ENCODE measurements at places on chromosomes 16 and 17.

- peak; percentile 76 for DNase-seq
Measured at GRCh38 chr17:82153745-82154375, 55.8 kb upstream of the FASN start.

GRCh38 chr16:85126705-85127378 lies 14.6 kb upstream of the CIBAR2 start:
- DNase-seq = no peak

DNA sequence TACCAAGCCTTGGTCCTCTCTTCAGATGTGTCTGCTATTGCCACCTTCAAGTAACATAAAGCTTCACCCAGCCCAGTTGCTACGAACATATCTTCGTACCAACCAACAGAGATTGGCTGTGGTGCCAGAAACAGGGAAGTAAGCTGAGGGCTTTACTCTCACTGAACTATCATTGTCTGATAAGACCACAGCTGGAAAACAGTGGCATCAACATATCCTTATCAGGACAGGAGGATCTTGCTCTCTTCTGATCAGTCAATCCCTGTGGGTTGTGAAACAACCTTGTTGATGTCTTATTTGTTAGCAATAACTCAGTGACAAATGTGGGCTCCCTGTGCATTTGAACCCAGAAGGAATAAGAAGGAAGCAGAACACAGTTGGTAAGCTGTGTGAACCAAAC lies 446.3 kb upstream of the MAF start:
- no peak for DNase-seq

DNA sequence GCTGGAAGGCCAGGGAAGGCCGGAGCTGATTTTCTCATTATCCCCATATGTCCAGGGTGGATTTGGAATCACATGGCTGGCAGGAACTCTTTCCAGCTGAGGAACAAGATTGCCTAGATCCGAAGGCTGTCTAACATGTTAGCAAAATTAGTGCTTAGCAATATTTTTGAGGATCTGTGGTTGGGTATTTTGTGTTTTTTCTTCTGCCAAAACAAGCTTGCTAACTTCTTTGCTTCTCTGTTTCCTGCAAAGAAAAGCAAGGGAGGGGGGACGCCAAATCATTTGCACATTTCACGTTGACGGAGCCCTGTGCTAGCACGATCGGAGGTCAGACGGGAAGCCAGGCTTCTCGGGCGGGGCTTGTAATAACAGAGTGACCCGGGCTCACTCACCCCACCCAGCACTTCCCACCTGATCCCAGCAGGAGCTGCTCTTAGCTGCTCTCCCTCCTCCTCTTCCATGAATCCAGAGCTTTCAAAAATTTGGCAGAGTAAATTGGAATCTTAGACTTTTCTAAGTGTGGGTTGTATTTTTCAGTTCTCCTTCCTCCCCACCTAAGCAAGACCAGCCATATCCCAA lies 33.3 kb upstream of the FOXF1 start:
- no peak for DNase-seq

GRCh38 chr17:38442548-38442947 lies 14.3 kb downstream of the ARHGAP23 start:
- DNase-seq = no peak

DNA sequence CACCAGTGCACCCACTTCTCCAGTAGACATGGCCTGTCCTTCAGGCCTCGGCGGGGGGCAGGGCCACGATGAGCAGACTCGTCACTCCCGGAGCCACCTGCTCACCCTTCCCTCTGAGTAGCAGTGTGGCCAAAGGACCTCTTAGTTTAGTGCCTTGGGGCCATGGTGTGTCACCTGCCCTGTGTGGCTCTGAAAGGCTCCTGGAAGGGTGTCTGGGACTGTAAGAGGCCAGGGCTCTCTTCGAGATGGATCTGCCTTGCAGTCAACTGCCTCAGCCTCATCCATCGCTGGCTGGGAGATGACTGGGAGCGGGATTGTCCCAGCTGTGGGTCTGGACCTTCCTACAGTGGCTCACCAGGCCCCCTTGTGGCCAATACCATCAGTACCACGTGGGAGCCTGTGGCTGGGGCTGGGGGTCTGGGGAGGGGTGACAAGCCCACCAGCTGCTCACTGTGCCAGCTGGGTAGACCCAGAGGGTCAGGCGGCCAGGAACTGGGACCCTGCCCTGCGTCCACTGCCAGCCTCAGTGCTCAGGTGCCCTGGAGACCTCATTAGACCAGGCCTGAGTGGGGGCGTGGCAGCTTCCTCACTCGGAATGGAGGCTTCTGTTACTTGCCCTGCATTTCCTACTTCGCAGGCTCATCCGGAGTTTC lies 133.4 kb downstream of the OR1D5 start:
- no peak for DNase-seq

GRCh38 chr17:1461198-1461944 lies 5.3 kb upstream of the CRK start:
- no peak for DNase-seq

GRCh38 chr17:81432941-81433340 lies 37.7 kb downstream of the BAHCC1 start:
- DNase-seq = no peak

- DNase-seq = peak; percentile 60
Measured at GRCh38 chr17:68172461-68172954, 75.3 kb upstream of the AMZ2 start.

DNA sequence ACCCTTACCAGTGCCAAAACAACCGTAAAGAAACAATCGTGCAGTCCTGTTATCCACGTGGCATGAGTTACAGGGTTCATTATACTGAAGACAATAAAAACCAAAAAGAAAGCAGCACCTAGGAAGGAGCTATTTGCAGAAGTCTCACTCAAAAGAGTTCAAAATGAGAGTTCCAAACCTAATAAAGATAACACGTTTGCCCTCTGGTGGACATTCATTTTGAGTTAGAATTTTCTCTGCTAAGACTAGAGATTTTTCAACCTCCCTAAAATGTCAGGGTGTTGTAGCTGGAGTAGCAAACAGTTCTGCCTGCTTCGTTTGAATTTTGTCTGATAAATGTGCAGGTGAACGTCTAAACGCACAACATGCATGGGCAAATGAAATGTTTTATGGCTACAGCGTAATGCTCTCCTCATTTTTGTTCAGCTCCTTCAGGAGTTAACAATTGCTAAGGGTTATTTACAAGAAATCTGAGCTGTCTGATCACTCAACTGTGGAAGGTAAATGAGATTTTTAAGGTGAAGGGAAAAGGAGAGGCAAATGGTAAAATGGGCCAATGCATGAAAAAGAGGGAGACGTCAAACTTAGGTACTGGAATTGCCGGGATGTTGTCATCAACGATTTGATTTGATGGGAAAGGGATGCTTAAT lies 1067.9 kb upstream of the EEF2KMT start:
- DNase-seq = no peak

GRCh38 chr16:57541754-57542435 lies 548 bp upstream of the ADGRG5 start:
- DNase-seq = no peak

GRCh38 chr16:23941963-23942564 lies 106.3 kb downstream of the PRKCB start:
- DNase-seq = no peak

DNA sequence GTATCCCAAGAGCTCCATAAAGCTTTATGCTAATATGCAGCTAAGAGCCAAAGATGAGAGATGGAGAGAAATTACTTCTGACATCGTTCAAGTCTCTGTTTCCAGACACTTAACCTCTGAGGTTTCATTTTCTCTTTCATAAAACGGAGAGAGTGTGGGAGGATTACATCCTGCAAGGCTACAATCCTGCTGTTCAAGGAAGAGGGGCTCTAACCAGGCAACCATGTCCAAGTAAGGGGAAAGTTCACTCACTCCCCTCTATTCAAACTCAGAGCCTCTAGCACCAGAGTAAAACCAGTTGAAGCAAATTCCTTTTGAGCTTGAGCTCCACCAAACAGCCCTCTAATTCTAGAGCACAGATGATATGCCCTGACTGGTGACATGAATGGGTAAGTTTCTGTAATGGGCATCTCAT lies 397.4 kb downstream of the NPIPA8 start:
- no peak for DNase-seq

DNA sequence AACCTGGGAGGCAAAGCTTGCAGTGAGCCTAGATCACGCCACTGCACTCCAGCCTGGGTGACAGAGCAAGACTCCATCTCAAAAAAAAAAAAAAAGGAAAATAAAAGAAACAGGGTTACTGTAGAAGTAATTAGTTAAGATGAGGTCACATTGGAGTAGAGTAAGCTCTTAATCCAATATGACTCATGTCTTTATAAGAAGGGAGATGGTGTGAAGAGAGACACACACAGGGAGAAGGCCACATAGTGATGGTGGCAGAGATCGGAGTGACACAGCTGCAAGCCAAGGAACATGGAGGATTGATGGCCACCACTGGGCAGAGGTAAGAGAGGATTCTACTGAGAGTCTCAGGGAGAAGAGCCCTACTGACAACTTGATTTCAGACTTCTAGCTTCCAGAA lies 15.3 kb upstream of the SLFN5 start:
- no peak for DNase-seq

- no peak for DNase-seq
Measured at GRCh38 chr17:54903375-54903774, 2.7 kb downstream of the TOM1L1 start.

GRCh38 chr16:52113533-52114183 lies 433.3 kb downstream of the TOX3 start:
- no peak for DNase-seq
